ENCODE measurements at places on chromosomes 3 and 15.

GRCh38 chr3:51618496-51618895 lies 52.6 kb upstream of the TEX264 start:
- no peak for DNase-seq

- DNase-seq, result no peak
These were observed 15.3 kb upstream of the NRROS start for GRCh38 chr3:196624067-196624790.

GRCh38 chr3:8489278-8489792 lies 12.3 kb upstream of the LMCD1 start:
- no peak for DNase-seq

GRCh38 chr3:69248436-69248835 lies 126.0 kb upstream of the LMOD3 start:
- DNase-seq, result no peak

DNA sequence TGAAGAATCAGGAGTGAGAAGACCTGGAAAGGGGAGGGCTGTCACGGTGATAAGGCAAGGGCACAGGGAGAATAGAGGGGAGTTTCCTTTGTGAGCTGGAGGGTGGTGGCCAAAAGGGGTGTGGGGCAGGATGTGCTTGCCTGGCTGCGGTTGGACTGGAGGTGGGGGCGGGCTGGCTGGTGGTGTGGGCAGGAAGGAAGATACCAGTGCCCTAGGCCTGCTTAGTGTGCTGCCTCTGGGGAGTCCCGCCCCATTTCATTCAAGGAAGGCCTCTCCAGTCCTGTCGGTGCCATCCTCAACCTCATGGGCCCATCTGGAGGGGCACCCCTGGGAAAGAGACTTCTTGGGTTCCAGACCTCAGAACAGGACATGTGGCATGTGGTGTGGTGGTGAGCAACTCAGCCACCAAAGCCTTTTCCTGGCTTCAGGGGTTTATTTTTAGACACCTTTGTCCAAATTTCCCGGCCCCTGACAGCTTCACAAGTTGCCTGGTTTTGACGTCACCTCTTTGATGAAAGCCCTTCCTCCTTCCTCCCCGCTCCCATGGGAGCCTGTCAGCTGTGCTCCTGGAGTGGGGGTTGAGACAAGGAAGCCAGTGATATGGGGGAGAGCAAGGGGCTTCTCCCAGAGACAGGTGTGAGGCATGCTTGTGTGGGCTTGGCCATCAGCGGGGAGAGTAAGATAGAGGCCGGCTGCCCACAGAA lies 15.6 kb downstream of the TEX264 start:
- peak; percentile 66 for DNase-seq

DNA sequence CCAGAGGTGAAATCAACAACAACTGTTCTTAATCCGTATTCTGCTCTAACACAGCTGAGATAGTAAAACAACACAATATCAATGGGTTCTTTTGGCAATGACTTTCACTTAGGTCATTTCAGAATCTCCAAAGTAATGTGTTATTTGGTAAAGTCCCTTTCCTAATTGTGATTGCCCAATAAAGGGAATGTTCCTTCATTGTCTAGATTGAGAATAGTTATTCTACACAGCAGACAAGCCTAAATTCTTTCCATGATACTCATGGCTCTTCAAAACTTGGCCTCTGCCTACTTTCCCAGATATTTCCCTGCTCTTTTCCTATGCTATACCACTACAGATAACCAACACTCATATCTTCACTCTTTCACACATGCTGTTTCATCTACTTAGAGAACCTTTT lies 219.8 kb downstream of the FMN1 start:
- DNase-seq, result peak; percentile 57

Data from cardiac fibroblast (primary cell).